IPS DF 19.7 (cell line): ENCODE measurements at places on chromosomes 4 and X.
A peak's percentile ranks its signal among the peaks of the same experiment; 100 is the strongest.

- no peak for DNase-seq
Observed at GRCh38 chr4:121339307-121339706, 41.5 kb downstream of the QRFPR start.

- no peak for DNase-seq
Observed at GRCh38 chrX:25059273-25059672, 43.5 kb upstream of the ARX start.

GRCh38 chr4:6689506-6689960 lies 4.1 kb upstream of the S100P start:
- DNase-seq = no peak

DNA sequence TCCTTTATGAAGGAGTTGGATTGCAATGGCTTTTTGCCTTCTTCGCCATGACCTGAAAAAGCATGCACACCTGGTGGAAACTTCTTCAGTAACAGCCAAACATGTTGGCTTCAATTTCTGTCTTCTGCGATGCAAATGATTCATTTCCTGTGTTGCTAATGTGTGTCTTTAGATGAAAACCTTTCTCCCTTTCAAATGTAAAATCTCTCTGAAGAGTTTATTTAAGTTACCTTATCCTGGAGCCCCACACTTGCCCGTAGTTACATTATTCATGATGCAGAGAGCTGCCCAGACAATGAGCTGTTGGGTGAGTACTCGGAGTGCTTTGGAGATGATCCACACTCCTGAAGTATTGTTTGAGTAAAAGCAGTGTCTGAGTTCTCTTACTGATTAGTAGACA lies 1100.9 kb downstream of the RPA4 start:
- peak; percentile 60 for DNase-seq

DNA sequence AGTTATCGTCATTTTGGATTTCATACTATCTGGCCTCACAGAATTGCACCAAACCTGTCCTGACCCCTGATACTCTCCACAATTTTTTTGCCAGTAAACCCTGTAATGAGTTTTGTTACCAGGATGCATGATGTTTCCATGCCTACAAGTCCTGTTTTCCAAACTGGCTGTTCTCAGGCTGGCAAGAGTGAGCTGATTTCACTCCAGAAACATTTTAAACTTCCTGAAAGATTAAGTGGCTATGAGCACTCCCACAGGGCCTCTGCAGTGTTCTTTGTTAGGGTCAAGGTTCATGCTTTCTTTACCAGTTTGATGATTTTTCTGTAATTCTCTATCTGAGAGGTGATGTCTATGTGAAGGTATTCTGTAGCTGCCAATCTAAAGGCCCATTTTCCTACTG lies 31.7 kb upstream of the PDLIM3 start:
- no peak for DNase-seq

DNA sequence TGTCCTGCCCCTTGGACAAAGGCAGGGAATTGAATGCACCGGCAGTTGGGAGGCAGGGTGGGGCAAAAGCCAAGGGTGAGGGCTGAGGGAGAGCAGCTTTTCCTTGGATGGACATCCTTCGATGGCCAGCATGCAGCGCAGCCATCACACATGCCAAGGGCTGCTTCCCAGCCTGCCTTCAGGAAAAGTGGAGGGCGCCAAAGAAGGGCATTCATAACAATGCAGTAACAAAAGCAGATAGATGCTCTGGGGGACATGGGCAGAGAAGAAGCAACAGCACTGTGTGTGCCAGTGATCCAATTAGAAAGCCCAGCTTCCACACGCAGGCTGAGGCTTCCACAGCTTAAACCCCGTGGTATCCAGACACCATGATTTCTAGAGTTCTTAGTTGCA lies 71.5 kb downstream of the TSPAN5 start:
- DNase-seq = no peak

- DNase-seq = no peak
Observed at GRCh38 chr4:129264008-129264657, 168.2 kb downstream of the C4orf33 start.

DNA sequence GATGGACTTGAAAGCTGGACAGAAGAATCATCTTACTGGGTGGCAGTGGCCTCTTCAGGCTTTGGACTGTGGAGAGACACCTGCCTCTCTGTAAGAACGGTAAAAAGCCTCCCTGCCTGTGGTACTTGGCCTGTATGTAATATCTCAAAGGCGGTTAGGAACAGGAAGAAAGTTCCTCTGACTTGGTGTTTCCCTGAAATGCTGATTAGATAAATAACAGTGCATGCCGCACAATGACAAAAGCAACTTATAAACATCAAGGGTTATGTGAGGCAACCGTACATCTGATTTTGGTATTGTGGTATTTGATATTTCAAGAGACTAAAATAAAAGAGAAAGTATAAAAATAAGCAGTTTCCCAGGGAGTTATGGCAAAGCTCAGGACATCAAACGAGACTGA lies 92.4 kb upstream of the SORBS2 start:
- DNase-seq = no peak

DNA sequence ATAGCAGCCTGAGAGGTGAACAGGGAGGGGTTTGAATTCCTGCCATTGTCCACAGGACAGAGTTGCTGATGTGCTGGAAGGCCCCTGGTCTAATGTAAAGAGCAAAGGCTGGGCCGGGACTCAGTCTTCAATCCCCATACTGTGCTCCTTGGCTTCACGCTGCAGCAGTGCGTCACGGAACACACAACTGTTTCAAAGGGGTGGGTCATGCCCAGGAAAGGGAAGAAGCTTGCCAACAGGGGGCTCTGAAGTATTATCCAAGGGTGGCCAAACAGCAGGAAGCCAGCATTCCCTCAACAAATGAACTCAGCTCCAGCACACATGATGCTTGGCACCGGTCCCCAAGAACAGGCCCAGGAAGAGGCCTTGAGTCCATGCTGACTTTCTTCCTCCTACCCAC lies 122.5 kb downstream of the NFKB1 start:
- no peak for DNase-seq

DNA sequence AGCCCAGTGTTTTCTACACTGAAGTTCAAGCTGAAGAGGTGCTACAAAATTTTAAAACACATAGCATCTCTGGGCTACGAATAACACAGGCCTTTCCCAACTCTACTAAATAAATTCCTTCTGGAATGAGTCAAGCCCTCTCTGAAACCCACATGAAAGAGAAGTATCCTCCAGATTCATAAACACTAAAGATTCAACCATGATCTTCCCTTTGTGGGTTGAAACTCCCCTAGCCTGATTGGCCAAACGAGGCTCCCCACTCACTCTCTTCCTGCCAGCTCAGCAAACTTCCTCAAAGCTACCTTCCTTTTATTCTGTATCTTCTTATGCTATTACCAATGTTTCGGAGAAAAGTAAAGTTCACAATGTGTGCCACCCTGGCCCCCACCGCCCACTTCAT lies 95.4 kb downstream of the NKX6-1 start:
- DNase-seq = no peak

- DNase-seq = no peak
Observed at GRCh38 chrX:136162827-136163570, 15.7 kb downstream of the FHL1 start.

DNA sequence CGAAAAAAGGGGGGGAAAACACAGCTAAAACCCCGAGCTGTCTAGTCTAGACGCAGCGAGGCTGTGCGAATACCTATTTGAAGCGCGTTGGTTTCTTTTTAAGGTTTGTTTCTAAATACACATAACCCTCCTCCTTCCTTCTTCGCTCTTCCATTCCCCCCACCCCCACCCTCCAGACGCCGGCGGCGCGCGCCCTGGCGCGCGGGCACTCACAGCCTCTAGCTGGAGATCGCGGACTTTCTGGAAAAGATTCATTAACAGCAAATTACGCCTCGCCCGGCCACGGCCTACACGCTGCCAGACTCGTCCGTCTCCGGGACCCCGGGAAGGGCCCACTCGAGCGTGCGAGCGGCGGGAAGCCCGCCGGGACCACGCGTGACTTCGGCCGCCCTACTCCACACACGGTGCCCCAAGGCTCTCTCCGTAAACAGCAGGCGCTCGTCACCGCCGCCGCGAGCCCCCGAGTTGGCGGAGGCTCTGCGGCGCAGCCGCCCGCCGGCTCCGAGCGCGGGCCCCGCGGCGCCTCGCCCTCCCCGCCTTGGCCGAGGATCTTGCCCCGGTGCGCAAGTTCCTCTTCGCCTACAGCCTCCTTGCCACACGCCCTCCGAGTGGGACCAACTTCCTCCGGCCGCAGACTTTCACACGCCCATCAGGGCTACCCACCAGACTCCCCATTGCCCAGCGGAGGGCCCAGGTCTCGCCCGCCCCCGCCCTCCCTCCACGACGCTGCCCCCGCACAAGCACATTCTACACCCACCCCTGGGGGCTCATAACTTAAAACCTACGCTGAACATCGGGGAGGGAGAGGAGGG lies 2.0 kb downstream of the BCOR start:
- DNase-seq = no peak

GRCh38 chr4:1008840-1009541 lies 2.4 kb upstream of the FGFRL1 start:
- no peak for DNase-seq

DNA sequence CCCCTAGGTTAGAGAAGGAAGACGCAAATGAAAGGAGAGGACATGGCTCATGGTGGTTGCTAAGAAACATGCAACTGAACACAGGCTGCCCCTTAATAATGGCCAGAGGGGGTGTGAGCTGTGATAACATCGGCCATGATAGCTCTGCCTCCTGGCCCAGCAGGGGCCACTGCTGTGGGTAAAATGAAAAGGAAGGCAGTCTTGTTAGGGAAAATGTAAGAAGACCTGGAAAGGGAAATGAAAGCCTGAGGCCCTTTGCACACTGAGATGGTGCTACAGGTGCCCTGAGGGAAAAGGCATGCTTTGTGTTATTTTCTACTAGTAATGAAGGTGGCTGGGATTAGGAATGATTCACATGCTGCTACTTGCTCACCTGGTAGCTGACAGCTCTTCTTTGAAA lies 123.6 kb upstream of the MID1 start:
- DNase-seq = no peak

GRCh38 chr4:173866322-173867026 lies 336.4 kb upstream of the HAND2 start:
- no peak for DNase-seq

DNA sequence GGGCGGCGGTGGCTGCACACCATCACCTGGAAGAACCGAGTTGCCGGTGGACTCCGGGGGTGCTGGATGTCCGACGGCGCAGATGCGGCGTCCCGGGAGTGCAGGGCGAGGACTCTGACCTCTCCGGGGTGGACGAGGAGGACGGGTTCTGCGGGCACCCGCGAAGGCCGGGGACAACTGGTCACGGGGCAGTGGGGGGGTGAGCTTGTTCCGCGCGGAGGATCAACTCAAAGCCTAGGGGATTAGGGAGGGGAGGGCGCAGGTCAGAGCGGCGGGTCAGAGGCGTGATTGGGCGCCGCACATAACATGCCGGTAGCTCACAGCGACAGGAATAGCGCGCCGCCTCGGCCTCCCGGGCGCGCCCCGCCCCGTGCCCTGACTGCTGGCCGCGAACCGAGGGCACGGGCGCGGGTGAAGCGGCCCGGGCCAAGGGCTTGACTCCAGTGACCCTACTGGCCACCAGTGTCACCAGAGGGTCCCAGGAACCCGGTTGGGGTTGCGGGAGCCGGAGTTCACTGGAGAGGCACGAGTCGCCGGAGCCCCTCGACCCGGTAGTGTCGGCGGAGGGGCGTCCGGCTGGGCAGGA lies at the start of gene KLHL34:
TSS of gene KLHL34 (minus strand) at position 179 of the 586 bp plus-strand sequence. CDS start 542 bp downstream, outside the sequence.
- no peak for DNase-seq

DNA sequence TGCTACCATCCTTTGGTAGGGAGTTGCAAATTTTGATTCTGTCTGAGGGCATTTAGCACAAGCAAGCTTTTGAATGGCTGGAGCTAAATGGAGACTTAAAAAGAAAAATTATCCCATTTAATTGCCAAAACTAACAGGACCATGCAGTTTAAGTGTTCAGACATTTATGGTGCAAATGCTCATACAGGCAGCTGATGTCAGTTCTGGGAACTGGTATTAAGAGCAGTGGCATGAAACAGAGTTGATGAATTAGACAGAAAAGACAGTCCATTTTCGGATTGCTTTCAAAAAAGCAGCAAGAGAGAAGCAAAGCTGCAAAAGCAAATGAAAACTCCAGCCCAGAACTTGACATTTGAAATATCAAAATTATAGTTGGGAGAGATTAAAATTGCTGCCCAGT lies 1.3 kb downstream of the SCRG1 start:
- no peak for DNase-seq

GRCh38 chrX:136714626-136715599 lies 65.8 kb downstream of the ARHGEF6 start:
- DNase-seq = no peak

GRCh38 chr4:142383800-142384470 lies 462.2 kb downstream of the INPP4B start:
- DNase-seq = no peak

DNA sequence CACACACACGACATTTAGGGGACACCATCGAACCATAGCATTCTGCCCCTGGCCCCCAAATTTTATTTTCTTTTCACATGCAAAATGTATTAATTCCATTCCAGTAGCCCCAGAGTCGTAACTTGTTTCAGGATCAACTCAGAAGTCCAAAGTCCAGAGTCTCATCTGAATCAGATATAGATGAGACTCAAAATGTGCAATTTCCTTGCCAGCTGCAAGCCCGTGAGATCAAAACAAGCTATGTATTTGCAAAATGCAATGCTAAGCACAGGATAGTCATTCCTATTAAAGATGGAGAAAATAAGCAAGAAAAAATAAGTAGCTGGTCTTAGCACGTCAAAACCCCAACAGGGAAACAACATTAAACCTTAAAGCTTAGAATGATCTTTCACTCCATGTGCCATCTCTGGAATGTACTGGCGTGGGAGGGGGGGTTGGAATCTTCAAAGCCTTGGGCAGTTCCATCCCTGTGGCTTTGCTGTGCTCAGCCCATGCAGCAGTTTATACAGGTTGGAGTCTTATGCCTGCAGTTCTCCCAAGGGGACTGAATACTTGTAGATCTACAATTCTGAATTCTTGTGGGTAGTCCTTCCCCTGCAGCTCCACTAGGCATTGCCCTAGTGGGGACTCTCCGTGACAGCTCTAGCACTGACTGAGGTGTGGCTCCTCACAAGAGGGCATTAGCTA lies 47.7 kb upstream of the SYTL5 start:
- DNase-seq = no peak

DNA sequence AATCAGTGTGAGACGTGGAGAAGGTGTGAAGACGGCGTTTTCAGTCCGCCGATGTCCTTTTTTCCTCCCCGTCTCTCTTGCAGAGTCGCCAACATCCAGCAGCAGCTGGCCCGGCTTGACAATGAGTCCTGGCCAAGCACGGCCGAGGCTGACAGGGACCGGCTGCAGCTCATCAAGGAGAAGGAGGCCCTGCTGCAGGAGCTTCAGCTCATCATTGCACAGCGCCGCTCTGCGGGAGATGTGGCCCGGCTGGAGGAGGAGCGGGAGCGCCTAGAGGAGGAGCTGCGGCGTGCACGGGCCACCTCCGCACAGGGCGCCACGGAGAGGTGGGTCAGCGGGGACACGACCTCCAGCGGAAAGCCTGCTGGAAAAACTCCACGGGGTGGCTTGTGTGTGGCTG lies 47.1 kb upstream of the CLCN4 start:
- no peak for DNase-seq

- no peak for DNase-seq
Observed at GRCh38 chr4:184310171-184310567, 92.5 kb upstream of the ENPP6 start.

DNA sequence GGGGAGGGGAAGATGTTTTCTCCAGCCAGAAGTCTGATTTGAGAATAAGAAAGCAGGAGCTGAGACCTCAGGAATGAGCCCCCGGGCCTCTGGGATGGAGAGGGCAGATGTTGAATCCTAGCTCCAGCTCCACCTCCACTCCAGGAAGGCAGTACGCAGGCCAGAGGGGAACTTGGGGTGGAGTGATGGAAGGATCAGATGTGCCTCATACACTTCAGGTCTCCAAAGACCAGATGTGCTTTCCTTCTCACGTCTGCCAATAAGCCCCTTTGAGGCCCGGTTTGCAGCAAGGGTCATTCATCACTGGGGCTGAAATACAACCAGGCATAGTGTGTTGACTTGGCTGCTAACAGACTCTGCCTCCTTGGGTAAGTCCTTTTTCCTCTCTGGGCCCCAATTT lies 28.1 kb downstream of the STARD8 start:
- DNase-seq = no peak
